ENCODE measurements at places on chromosomes 3 and 15. TPM values are rescaled to one million over a fixed set of nuclear protein-coding genes. Genes with fewer than 3 reads are reported as not detected.
A peak's percentile ranks its signal among the peaks of the same experiment; 100 is the strongest.

DNA sequence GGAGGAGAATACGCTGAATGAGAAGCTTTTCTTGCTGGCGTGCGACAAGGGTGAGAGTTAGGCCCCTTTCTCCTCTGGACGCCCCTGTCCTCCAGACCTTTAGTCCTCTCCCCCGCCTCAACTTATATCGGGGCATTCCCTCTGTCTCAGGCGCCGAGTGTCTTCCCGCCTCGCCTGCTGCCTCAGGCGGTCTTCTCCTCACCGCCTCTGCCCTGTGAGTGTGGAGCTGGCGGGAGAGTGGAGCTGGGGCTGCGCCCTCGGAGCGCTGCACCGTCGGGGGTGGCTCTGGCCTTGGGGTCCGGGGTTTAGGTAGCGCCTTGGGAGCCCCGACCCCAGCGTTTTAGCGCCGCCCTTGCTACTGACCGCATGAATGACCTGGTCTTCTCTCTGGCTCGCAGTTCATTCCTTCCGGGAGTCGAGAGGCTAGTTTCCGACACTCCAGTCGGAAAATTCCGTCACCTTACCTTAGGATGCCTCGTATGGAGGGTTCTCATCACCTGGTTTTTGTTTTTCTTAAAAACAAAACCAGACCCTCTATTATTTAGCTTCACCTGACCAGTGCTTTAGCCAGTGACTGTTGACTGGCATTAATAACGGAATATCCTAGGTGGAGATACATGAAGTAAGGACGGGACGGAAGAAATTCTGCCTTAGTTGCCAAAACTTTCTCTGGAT is 985 bp downstream of the TRPC1 start:
- peak; percentile 69 for DNase-seq

GRCh38 chr3:184795522-184796190 is 16.3 kb upstream of the VPS8 start:
- DNase-seq = no peak

PPARG gene
- 27.4 TPM for total RNA-seq

DNA sequence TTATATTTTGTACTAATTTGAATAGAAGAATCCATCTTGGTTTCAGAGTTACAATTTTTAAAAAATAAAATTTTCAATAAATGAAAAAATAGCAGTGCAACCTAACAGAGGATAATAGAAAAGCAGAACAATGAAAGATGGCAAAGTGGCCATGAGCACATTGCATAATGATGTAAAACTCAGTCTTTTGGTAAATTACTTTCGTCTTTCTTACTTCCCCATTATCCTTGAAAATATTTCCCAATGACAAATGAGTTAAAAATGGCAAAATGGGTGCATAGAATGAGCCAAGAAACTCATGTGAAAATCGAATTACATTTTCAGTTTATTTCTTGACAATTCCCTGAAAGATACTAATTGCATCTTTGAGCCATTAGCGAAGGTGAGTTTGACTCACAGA is 236.4 kb downstream of the CDIN1 start:
- no peak for DNase-seq

DNA sequence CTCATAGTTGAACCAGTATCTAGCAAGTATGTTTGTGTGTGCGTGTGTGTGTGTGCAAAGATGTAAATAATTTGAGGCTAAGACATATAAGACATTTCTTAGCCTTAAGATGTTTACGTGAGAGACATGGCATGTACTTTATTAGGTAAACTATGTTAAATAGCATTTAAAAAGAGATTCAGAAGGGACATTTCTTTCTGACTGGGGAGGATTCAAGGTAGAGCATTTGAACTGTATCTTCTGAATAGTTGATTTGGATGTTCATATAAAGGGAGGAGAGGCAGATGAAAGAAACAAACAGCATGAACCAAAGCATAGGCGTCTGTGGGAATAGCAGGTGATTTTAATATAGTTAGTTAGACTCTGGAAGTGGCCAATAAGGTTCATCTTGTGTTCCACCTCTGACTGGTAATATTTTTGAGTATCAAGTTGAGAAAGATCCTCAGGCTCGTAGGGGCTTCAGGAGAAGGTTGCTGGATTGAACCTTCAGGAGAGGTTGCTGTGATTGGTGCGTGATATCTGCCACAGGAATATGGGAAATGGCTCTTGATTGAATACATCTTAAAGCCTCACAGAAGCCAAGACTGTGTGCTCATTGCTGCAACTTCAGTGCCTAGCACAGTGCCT is 12.6 kb downstream of the NFKBIZ start:
- no peak for DNase-seq

All from stomach (tissue), 19 donors.